ENCODE measurements at places on chromosomes 4 and X.

DNA sequence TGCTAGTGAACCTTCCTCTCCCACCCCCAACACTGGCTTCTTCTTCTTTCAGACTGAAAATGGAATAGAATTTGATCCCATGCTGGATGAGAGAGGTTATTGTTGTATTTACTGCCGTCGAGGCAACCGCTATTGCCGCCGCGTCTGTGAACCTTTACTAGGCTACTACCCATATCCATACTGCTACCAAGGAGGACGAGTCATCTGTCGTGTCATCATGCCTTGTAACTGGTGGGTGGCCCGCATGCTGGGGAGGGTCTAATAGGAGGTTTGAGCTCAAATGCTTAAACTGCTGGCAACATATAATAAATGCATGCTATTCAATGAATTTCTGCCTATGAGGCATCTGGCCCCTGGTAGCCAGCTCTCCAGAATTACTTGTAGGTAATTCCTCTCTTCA, 14.7 kb downstream of the TNMD start:
- DNase-seq, result no peak

DNA sequence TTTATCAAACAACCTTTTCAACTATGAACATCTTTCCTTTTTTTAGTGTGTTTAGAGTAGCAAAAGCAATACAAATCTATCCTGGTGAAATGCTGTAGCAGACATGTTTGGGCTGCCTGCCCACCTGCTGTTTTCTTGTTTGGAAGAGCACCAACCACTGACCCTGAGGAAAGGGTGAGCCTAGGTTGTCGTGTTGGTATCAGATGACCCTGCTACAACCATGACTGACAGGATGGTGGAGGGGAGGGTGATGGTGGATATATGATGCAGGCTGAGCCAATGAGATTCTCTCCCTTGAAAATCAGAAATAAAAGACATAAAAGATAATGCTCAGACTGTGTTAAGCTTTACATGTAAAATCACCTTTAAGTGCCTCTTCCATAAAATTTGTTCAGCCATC, 201.2 kb downstream of the NPNT start:
- DNase-seq, result no peak

GRCh38 chrX:101957174-101957573, 25.3 kb upstream of the ZMAT1 start:
- DNase-seq, result no peak

DNA sequence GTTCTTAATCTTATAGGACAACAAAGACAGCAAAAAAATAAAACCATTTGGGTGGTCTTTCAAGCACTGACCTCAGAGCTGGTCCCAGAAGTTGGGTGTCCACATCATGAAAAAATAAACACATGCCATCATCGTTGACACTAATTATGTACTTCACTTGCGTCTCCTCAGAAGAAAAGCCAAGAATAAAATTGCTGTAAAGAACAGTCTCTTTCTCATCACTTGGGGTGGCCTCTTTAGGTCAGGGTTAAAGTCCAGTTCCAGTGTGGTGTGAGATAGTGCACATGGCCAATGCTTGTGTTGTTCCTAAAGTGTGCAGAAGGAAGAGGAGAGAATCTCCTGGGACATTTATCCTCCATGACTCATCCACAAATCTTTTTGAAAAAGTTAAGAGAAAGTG, 49.5 kb upstream of the IBSP start:
- DNase-seq, result no peak

- no peak for DNase-seq
These were observed 4.5 kb downstream of the MSN start for GRCh38 chrX:65671966-65672365.

- no peak for DNase-seq
These were observed 61.6 kb downstream of the MAD2L1 start for GRCh38 chr4:120005076-120005475.

DNA sequence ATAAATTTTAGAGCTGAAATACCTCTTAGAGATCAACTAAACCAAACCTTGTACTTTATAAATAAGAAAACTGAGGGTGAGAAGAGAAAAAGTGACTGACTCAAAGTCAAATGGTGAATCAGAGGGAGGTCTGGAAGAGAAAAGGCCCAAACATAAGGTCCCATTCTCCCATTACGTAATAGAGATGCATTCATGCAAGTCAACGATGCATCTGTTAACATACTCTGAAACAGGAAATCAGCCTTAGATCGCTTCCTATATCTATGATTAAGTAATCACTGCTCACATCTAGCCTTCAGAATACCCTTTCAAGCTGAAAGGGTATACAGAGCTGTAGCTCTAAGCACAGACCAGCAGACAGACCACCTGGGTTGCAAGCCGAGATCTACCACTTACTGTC, 6.5 kb downstream of the RNF150 start:
- DNase-seq, result no peak

DNA sequence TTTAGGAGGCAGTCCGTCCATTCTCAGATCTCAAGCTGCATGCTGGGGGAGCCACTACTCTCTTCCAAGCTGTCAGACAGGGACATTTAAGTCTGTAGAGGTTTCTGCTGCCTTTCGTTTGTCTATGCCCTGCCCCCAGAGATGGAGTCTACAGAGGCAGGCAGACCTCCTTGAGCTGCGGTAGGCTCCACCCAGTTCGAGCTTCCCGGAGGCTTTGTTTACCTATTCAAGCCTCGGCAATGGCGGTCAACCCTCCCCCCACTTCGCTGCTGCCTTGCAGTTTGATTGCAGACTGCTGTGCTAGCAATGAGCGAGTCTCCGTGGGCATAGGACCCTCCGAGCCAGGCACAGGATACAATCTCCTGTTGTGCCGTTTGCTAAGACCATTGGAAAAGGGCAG, 10.7 kb upstream of the ADH5 start:
- DNase-seq, result no peak

- DNase-seq, result no peak
These were observed 648.7 kb upstream of the FRG1 start for GRCh38 chr4:189291939-189292338.

- no peak for DNase-seq
These were observed 15.7 kb downstream of the HELT start for GRCh38 chr4:185033950-185034349.

- no peak for DNase-seq
These were observed 110.7 kb downstream of the ARAP2 start for GRCh38 chr4:36133658-36134057.

- DNase-seq, result no peak
These were observed 72.0 kb upstream of the NDUFC1 start for GRCh38 chr4:139374251-139374650.

DNA sequence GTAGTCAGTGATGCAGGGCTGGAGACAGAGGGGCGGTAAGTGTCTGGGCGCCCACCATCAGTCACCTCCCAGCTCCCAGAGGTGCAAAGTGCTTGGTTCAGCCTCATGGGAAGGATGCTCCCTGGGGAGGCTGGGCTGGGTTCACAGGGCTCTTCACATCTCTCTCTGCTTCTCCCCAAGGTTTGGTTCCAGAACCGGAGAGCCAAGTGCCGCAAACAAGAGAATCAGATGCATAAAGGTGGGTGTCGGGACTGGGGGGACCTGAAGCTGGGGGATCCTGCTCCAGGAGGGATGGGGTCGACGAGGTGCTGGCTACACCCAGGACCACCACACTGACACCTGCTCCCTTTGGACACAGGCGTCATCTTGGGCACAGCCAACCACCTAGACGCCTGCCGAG, 10.1 kb downstream of the SHOX start:
- DNase-seq, result no peak

DNA sequence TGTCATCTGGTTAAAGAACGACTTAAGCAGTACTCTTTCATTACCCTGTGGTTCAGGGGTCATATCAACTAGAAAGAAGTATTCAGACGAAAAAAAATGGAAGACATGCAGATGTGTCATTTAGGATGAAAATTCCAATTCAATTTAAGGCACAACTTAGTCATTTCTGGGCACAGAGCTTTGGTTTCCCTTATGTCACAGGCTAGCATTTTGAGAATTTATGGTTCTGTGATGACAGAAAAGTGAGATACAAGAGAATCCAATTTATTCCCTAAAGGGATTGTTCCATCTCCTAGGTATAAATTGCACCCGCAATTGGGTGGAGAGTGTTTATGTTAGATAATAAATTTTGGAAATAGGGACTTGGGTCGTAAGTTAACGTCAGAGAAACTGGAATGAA, 306.6 kb downstream of the STK32B start:
- DNase-seq, result no peak

DNA sequence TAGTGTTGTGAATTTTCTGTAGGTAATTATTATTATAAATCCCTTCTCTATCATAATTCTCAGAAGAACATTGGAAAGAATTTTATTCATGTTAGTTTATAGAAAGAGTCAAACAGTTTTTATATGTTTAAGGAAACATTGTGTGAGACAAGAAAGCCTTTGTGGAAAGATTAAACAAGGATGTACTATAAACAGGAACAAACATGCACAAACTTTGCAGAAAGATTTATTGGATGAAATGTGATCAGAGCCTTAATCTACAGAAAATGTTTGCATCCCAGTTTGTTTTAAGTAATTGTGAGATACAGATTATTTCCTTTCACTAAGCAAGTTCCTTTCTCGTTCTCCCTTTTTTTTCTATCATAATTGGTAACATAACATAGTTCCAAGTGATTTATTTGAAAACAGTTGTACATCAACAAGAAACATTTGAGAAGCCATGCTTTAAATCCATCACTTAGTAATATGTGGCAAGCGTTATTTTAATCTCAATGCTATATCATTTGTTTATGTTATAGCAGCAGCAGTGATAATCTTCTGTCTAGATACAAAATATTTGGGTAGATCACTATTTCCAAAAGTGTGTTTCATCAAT, 129.4 kb downstream of the SLC4A4 start:
- DNase-seq, result no peak

- no peak for DNase-seq
These were observed 47.3 kb downstream of the SEPSECS start for GRCh38 chr4:25112995-25113380.

GRCh38 chrX:47174846-47175587, 18.6 kb upstream of the UBA1 start:
- DNase-seq, result no peak

- DNase-seq, result no peak
These were observed 27.2 kb downstream of the OCIAD1 start for GRCh38 chr4:48858130-48858529.

DNA sequence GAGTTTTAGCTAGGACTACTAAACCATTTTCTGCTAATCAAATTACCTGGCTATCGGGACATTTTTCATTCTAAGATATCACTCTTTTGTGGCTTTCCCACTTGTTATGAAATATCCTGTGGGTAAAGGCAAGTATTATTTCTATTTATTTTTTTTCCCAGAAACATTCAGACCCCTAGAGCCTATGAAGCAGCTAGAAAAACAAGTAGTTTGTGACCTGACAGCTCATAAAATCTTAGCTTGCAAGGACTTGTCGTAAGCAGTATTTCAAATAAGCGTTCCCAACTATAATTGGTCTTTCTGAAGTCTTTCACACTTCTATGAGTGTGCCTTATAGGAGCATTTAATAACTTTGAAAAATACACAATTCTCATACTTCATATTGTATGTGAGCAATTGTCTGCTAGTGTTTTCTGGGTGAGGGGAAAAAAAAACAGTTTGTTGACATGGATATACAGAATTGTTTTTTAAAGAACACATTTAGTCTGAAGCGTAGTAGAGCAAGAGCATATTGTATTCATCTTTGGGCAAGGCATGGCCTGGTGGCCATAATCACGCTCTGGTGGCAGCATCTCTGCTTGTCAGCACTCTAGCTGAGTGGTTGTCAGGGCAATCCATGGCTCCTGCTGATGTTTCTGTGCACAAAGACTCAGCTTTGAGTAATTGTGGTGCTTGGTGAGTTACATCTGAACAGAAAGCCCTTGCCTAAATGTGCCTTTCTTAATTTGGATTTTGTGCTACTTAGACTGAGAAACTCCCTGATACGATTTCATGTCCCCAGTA, 2.6 kb downstream of the MCUB start:
- DNase-seq, result peak; percentile 20

GRCh38 chrX:39418254-39418704, 617.0 kb downstream of the MID1IP1 start:
- no peak for DNase-seq

- no peak for DNase-seq
These were observed at the start of gene NPY5R for GRCh38 chr4:163343604-163344146. NPY5R (plus strand) TSS chr4:163343892; CDS start chr4:163350274, 6,382 bp downstream.

Measured in thymus (tissue), 14 donors.